ENCODE measurements at places on chromosomes 7 and 10.

GRCh38 chr10:125782616-125783015 is 7.0 kb upstream of the MMP21 start:
- peaks cover 9% of the 10 kb centered on the region for H3K36me3 ChIP-seq
- no peak overlapping the region for H3K27ac ChIP-seq
- H3K4me1 ChIP-seq, result no peaks in the 10 kb centered on the region
- H3K4me3 ChIP-seq, result no peak overlapping the region

DNA sequence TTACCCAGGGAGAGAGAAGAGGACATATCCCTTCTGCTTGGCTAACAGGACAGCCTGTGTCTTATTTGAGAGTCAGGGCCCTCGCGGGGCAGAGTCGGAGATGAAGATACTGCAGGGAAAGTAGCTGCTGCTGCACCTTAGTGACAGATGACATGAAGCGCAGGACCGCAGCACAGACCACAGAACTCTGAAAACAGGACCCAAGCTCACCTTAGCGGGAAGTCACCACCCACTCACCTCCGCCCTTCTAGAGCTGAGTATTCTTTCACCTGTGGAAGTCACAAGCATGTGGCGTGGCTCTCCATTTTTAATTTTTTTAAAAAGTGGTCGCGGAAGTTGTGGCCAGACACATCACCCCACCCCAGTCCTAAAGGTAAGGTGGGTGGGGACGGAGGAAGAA is 191.4 kb downstream of the FAM107B start:
- H3K27ac ChIP-seq, result no peak overlapping the region
- DNase-seq, result no peak
- no peak overlapping the region for H3K4me3 ChIP-seq

GRCh38 chr10:29287635-29288034 is 1.2 kb upstream of the LYZL1 start:
- no peak for DNase-seq
- no peak overlapping the region for H3K27ac ChIP-seq
- no peaks in the 10 kb centered on the region for H3K4me1 ChIP-seq
- no peaks in the 10 kb centered on the region for H3K27me3 ChIP-seq
- no peaks in the 10 kb centered on the region for H3K36me3 ChIP-seq

DNA sequence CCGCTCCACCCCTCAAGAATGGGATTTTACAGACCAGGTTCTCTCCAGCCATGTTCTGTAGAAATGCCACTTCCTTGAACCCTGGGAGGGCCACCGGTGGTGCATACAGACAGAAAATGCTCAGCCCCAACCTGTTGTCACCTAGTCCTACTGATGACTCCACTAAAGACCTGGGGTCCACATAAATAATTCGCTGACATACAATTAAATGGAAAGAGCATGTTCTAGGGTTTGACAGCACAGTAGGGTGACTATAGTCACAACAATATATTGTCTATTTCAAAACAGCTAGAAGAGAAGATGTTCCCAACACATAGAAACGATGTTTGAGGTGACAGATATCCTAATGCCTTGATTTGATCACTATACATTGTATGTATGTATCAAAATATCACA is 155.6 kb upstream of the NEBL start:
- no peaks in the 10 kb centered on the region for H3K4me1 ChIP-seq
- DNase-seq, result no peak
- no peaks in the 10 kb centered on the region for H3K36me3 ChIP-seq
- no peak overlapping the region for H3K4me3 ChIP-seq

GRCh38 chr7:101542527-101543241 is 86.4 kb downstream of the MYL10 start:
- peaks cover 14% of the 10 kb centered on the region for H3K4me1 ChIP-seq
- no peak overlapping the region for H3K4me3 ChIP-seq
- peak; percentile 71 for DNase-seq
- no peaks in the 10 kb centered on the region for H3K27me3 ChIP-seq

- H3K27me3 ChIP-seq, result no peaks in the 10 kb centered on the region
- no peaks in the 10 kb centered on the region for H3K4me1 ChIP-seq
- H3K36me3 ChIP-seq, result no peaks in the 10 kb centered on the region
- DNase-seq, result no peak
Observed at GRCh38 chr7:142745745-142746144, 3.5 kb upstream of the PRSS1 start.

DNA sequence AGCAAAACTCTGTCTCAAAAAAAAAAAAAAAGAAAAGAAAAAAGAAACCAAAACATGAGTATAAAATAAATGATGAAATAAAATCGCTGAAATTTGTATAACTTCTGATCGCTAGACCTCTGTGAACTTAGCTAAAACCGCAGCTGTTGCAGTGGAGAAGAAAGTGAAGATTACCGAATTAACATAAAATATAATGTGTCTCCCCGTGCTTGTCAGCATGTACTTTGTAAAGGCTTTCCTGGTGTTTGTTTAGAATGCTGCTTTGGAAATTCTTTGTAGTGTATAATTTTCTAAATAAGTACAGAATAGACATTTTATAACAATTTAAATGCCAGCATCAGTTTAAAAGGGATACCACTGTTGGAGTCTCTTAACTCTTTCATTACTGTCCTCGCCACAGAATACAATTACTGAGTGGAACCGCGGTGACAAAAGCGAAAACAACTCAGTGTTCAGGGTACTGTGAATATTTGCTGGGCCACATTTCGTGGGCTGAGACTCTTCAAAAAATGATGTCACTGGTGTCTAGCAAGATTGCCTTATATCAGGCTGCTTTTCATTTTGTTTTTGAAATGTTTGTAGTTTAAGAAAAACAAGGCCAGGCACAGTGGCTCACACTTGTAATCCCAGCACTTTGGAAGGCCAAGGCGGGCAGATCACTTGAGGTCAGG is 167.7 kb downstream of the NSUN6 start:
- no peaks in the 10 kb centered on the region for H3K4me1 ChIP-seq
- no peak for DNase-seq
- H3K27ac ChIP-seq, result no peak overlapping the region
- H3K27me3 ChIP-seq, result no peaks in the 10 kb centered on the region
- no peak overlapping the region for H3K4me3 ChIP-seq
- no peaks in the 10 kb centered on the region for H3K36me3 ChIP-seq

- DNase-seq, result no peak
- H3K4me3 ChIP-seq, result no peak overlapping the region
- H3K27ac ChIP-seq, result no peak overlapping the region
- peaks cover 22% of the 10 kb centered on the region for H3K4me1 ChIP-seq
Observed at GRCh38 chr10:71434760-71435394, 38.2 kb downstream of the CDH23 start.

GRCh38 chr7:43878867-43879266 is 9.6 kb upstream of the MRPS24 start:
- no peak for DNase-seq
- no peaks in the 10 kb centered on the region for H3K4me1 ChIP-seq

GRCh38 chr7:88391247-88391646 is 84.6 kb upstream of the STEAP4 start:
- H3K27me3 ChIP-seq, result no peaks in the 10 kb centered on the region
- no peak overlapping the region for H3K4me3 ChIP-seq
- no peak overlapping the region for H3K27ac ChIP-seq
- no peak for DNase-seq
- no peaks in the 10 kb centered on the region for H3K4me1 ChIP-seq
- H3K36me3 ChIP-seq, result no peaks in the 10 kb centered on the region

GRCh38 chr7:73707045-73707631 is 12.3 kb downstream of the STX1A start:
- peaks cover 20% of the 10 kb centered on the region for H3K4me1 ChIP-seq
- H3K36me3 ChIP-seq, result peaks cover 73% of the 10 kb centered on the region
- no peak overlapping the region for H3K4me3 ChIP-seq
- no peak for DNase-seq
- no peaks in the 10 kb centered on the region for H3K27me3 ChIP-seq
- H3K27ac ChIP-seq, result no peak overlapping the region

DNA sequence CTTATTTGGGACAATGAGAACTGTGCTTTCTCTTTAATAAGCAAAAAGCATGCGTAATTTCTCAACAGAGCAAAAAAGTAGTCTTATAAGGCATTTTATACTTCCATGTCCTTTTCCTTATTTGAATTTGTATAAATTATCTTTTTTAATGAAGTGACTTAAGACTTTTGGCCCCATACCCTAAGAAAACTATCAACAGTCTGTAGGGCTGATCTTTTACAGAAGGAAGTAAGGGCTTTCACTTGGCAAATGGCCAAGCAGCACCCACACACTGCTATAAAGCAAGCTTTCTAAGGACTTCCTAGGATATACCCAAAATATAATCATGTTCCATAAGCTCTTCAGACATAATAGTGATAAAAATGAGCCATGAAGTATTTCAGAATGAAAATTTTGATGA is 3.4 kb downstream of the CRPPA start:
- H3K4me1 ChIP-seq, result peaks cover 5% of the 10 kb centered on the region
- H3K27ac ChIP-seq, result no peak overlapping the region
- no peak for DNase-seq
- H3K4me3 ChIP-seq, result no peak overlapping the region
- H3K36me3 ChIP-seq, result no peaks in the 10 kb centered on the region

- H3K36me3 ChIP-seq, result peaks cover 47% of the 10 kb centered on the region
- H3K4me1 ChIP-seq, result peaks cover 91% of the 10 kb centered on the region
- H3K27ac ChIP-seq, result peak overlapping the region; percentile 58
- peaks cover 35% of the 10 kb centered on the region for H3K27me3 ChIP-seq
- DNase-seq, result no peak
Observed at GRCh38 chr7:2522780-2523433, 3.3 kb downstream of the LFNG start.

DNA sequence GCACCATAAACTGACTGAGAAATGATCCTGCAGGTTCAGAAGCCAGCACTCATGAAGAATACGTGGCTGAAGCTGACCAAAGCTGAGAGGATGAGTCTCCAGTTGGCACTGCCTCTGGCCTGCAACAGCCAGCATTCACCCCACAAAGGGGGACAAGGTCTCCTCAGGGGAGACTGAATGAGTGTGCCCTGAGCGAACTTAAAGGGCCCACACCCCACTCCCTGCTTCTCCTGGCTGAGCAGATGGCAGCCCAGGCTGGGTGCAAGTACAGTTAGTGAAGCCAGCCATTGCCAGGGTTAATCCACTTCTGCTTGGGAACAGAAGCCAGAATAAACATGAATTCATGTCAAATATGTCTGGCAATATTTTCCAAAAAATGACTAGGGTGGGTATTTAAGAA is 98.1 kb downstream of the PPP1R17 start:
- no peak overlapping the region for H3K4me3 ChIP-seq
- no peaks in the 10 kb centered on the region for H3K36me3 ChIP-seq
- DNase-seq, result no peak

- H3K36me3 ChIP-seq, result no peaks in the 10 kb centered on the region
- H3K27me3 ChIP-seq, result peaks cover 38% of the 10 kb centered on the region
- peak overlapping the region; percentile 97 for H3K27ac ChIP-seq
- peak overlapping the region; percentile 81 for H3K4me3 ChIP-seq
- DNase-seq, result no peak
Observed at GRCh38 chr10:112951359-112952281, 1.6 kb downstream of the TCF7L2 start.

DNA sequence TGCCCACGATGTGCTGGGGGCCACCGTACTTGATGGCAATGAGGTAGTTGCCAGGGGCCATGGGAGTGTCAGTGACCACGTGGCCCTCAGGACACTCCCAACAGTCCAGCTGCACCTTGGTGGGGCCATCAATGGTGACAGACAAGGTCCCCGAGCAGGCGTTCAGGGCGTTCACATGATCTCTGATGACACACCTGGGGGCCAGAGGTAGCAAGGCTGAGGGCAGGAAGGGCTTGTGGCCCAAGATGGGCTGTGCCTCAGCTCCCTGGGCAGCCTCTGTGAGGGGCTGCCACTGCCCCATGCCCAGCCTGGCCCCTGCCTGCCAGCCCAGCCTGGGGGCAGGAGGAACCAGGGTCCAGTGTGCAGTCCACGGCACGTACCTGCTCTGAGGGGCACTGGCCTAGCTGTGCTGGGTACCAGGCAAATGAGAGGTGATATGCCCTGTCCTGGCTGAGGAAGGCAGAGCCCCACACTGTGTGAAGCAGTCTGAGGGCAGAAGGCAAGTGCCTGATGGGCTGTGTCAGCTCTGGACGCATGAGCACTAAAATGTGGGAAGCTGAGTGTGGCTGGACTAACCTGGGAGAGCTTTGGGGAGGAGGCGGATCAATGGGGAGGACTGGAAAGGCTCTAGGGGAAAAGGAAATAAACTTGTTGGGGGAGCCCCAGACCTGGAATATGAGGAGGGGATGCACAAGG is 3.5 kb upstream of the KCP start:
- no peaks in the 10 kb centered on the region for H3K36me3 ChIP-seq
- no peak overlapping the region for H3K27ac ChIP-seq
- H3K27me3 ChIP-seq, result peaks cover 70% of the 10 kb centered on the region
- H3K4me3 ChIP-seq, result no peak overlapping the region

DNA sequence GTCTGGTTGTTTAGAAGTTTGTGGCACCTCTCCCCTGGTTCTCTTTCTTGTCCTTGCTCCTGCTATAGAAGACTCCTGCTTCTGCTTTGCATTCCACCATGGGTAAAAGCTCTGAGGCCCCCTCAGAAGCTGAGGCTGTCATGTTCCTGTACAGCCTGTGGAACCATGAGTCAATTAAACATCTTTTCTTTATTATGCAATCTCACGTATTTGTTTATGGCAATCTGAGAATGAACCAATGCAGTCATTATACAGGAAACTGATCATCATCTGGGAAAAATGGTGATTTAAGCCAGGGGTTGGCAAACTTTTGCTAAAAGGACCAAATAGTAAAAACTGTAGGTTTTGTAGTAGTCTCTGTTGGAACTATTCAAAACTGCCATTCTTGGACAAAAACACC is 175.4 kb downstream of the CSTF2T start:
- H3K27me3 ChIP-seq, result no peaks in the 10 kb centered on the region
- no peaks in the 10 kb centered on the region for H3K4me1 ChIP-seq
- H3K4me3 ChIP-seq, result no peak overlapping the region

GRCh38 chr10:92470026-92470425 is 103.9 kb downstream of the IDE start:
- H3K36me3 ChIP-seq, result peaks cover 17% of the 10 kb centered on the region
- H3K27me3 ChIP-seq, result no peaks in the 10 kb centered on the region
- DNase-seq, result no peak
- H3K27ac ChIP-seq, result no peak overlapping the region

- H3K4me3 ChIP-seq, result no peak overlapping the region
- peaks cover 18% of the 10 kb centered on the region for H3K36me3 ChIP-seq
- peaks cover 27% of the 10 kb centered on the region for H3K4me1 ChIP-seq
- no peak for DNase-seq
- no peak overlapping the region for H3K27ac ChIP-seq
Observed at GRCh38 chr10:80487791-80488538, 33.9 kb downstream of the TSPAN14 start.

DNA sequence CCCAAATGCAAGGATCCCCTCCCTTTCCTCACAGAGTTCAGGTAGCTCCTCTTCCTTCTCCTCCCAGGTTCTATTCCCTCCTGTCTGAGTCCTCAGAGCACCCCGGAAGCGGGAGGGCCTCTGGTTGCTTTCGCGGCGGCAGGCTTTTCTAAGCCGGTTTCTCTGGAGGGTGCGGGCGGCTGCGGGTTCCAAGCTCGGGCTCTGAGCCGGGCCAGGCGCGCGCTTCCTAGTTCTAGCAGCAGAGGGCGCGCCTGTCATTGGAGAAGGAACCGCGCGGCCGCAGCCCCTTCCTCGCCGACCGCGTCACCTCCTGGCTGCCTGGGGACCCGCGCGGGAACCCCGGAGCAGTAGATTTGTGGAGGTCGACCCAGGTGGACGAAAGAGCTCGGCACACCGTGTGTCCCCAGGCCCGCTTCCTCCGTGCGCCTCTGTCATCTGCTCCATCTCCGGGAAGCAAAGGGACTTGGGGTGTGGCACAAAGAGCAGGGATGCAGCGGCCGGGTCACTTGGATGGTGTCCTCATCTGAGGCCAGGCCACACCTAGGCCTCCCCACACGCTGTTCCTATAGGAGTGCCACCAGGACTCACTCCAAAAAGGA is 389.0 kb upstream of the PODXL start:
- DNase-seq, result peak; percentile 62
- H3K27me3 ChIP-seq, result peaks cover 7% of the 10 kb centered on the region
- H3K36me3 ChIP-seq, result no peaks in the 10 kb centered on the region
- no peak overlapping the region for H3K27ac ChIP-seq

- no peaks in the 10 kb centered on the region for H3K36me3 ChIP-seq
- peaks cover 4% of the 10 kb centered on the region for H3K4me1 ChIP-seq
- H3K27me3 ChIP-seq, result no peaks in the 10 kb centered on the region
- no peak for DNase-seq
- H3K4me3 ChIP-seq, result no peak overlapping the region
Observed at GRCh38 chr10:24415455-24416125, 206.7 kb downstream of the KIAA1217 start.

Data from spinal cord (tissue), 10 donors.